ENCODE measurements at places on chromosomes 7 and 10. TPM values are rescaled to one million over a fixed set of nuclear protein-coding genes. Genes with fewer than 3 reads are reported as not detected.

BTBD16 gene
- total RNA-seq = 1.2 TPM

PLPP4 gene
- not detected for total RNA-seq

- H3K27me3 ChIP-seq = no peaks in the 10 kb centered on the region
- no peaks in the 10 kb centered on the region for H3K4me1 ChIP-seq
- H3K36me3 ChIP-seq = no peaks in the 10 kb centered on the region
- H3K27ac ChIP-seq = no peak overlapping the region
- no peak overlapping the region for H3K4me3 ChIP-seq
Observed at GRCh38 chr7:103065667-103066066, 8.9 kb downstream of the FBXL13 start.

DNA sequence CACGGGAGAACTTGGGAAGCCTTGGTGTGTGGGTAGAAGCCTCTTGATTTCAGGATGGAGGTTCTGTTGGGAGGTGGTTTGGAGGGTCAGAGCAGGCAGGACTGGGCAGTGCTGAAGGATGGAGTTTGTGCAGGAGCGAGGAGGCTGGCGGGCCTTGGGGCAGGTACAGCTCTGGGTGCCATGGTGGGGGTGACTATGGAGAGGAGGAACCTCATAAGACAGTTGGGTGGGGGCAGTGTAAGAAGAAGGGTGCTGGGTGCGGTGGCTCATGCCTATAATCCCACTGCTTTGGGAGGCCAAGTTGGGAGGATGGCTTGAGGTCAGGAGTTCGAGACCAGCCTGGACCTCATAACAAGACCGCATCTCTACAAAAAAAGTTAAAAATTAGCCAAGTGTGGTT, 54.7 kb upstream of the GTF2IRD1 start:
- H3K4me3 ChIP-seq = no peak overlapping the region
- no peaks in the 10 kb centered on the region for H3K27me3 ChIP-seq
- no peak overlapping the region for H3K27ac ChIP-seq
- no peak for DNase-seq

DNA sequence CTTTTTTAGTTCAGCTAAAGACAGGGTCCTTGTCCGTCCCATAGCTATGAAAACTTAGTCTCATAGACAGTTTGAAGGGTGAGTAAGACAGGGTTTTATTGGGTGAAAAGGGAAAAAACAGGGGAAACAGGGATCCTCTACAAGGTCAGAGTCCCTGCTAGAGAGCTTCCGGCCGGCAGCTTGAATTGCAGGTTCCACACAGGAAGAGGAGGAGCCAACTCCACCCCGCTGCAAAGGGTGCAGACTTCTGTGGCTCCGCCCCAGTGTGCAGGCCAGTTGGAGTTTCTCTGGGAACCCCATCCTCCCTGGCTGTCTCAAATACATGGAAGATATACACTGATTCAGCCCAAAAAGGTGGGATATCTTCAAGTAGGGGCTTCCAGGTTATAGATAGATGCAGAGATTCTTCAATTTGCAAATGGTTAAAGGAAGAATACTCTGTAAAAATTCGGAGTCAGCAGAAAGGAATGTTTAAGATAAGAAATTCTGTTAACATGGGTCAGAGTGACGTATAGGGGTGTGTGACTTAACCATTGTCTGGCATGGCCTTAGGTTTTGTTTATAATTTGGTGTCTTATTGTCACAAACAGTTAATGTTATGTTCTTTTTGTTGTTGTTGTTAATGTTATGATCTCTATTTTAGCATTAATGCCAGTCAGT, 34.6 kb upstream of the HECW1 start:
- no peak for DNase-seq
- no peak overlapping the region for H3K27ac ChIP-seq
- no peaks in the 10 kb centered on the region for H3K27me3 ChIP-seq
- no peaks in the 10 kb centered on the region for H3K4me1 ChIP-seq

Measured in aorta (tissue), 5 donors.